ENCODE measurements at places on chromosomes 3 and 15. TPM values are rescaled to one million over a fixed set of nuclear protein-coding genes. Genes with fewer than 3 reads are reported as not detected.

The CD96 gene
- 338 TPM for total RNA-seq

DNA sequence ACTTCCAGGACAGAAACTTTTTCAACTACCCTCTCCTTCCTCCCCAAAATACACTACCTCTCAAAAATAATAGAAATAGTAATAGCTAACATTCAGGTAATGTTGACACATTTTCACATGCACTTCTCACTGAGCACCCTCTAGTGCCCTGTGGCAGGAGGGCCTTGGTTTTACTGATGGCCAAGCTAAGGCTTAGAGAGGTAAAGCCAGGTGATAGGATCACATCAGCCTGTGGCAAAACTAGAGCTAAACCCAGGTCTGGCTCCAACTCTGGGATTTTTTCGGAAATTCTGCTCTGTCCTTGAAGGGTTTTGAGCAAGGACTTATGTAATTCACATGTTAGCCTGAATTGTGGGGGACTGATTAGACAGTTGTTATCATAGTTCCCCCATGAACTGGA, 922 bp upstream of the TAMM41 start:
- no peak overlapping the region for H3K27ac ChIP-seq
- peaks cover 25% of the 10 kb centered on the region for H3K4me1 ChIP-seq
- peaks cover 14% of the 10 kb centered on the region for H3K36me3 ChIP-seq
- H3K27me3 ChIP-seq: no peaks in the 10 kb centered on the region

The RARRES1 gene
- not detected for total RNA-seq

DNA sequence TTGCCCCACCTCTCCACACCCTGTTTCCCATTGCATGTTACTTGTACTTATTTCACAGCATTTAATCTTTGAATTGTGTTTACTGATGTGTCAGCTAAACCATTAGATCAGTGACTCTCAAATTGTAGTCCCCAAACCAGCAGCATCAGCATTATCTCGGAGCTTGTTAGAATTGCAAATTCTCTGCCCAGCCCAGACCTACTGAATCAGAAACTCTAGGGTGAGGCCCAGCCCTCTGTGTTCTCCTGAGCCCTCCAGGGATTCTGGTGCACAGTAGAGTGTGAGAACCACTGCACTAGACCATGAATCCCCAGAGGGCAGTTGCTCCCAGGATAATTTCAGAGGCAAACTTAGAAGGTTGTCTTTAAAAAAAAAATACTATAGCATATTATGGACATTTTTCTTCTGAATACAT, 13.0 kb downstream of the PLD1 start:
- H3K27me3 ChIP-seq: peaks cover under 1% of the 10 kb centered on the region
- H3K4me3 ChIP-seq: no peak overlapping the region
- H3K36me3 ChIP-seq: no peaks in the 10 kb centered on the region
- H3K27ac ChIP-seq: no peak overlapping the region
- H3K4me1 ChIP-seq: peaks cover 4% of the 10 kb centered on the region

GRCh38 chr3:23395115-23395514, 192.0 kb downstream of the UBE2E2 start:
- no peaks in the 10 kb centered on the region for H3K4me1 ChIP-seq
- no peak overlapping the region for H3K4me3 ChIP-seq
- H3K27ac ChIP-seq: no peak overlapping the region
- no peaks in the 10 kb centered on the region for H3K27me3 ChIP-seq

The GCNT3 gene
- not detected for total RNA-seq

The RHOA gene
- total RNA-seq: 504 TPM

The EID1 gene
- total RNA-seq: 99.7 TPM

The ARPP21 gene
- not detected for total RNA-seq

The CLDN11 gene
- total RNA-seq: not detected

The BNC1 gene
- not detected for total RNA-seq

DNA sequence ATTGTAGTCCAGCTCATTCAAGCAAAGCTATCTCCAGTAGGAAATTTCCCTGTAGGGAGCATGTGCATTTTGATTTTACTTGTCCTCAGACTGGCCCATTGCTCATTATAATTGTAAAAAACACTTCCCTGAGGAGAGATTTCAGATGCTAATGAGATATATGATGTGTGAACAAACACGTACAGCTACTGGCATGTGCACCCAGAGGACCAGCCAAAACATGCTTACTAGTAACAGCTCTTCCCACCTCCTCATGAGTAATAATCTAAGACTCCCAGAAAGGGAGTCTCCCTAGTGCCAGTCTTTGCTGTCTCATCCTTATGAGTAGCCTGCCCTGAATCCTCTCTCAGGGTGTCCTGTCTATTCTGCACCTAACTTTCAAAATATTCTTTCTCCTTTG, 43.4 kb downstream of the FBXO22 start:
- H3K4me1 ChIP-seq: no peaks in the 10 kb centered on the region
- H3K27me3 ChIP-seq: peaks cover 46% of the 10 kb centered on the region
- no peaks in the 10 kb centered on the region for H3K36me3 ChIP-seq

The AP3B2 gene
- not detected for total RNA-seq

GRCh38 chr3:70064194-70064779, 64.8 kb downstream of the SAMMSON start:
- H3K4me1 ChIP-seq: no peaks in the 10 kb centered on the region
- H3K27me3 ChIP-seq: no peaks in the 10 kb centered on the region

- H3K4me1 ChIP-seq: no peaks in the 10 kb centered on the region
- DNase-seq: no peak
- no peaks in the 10 kb centered on the region for H3K36me3 ChIP-seq
- H3K4me3 ChIP-seq: no peak overlapping the region
Observed at GRCh38 chr3:106401666-106402490, 533.1 kb upstream of the CBLB start.

DNA sequence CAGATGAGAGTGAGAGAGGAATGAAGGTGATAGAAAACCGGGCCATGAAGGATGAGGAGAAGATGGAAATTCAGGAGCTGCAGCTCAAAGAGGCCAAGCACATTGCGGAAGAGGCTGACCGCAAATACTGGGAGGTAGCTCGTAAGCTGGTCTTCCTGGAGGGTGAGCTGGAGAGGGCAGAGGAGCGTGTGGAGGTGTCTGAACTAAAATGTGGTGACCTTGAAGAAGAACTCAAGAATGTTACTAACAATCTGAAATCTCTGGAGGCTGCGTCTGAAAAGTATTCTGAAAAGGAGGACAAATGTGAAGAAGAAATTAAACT, 88.9 kb downstream of the EOMES start:
- DNase-seq: no peak
- H3K36me3 ChIP-seq: peaks cover 4% of the 10 kb centered on the region
- peaks cover 46% of the 10 kb centered on the region for H3K4me1 ChIP-seq

GRCh38 chr3:188869628-188870027, 302.1 kb upstream of the TPRG1 start:
- H3K4me1 ChIP-seq: peaks cover under 1% of the 10 kb centered on the region
- peaks cover 22% of the 10 kb centered on the region for H3K36me3 ChIP-seq
- H3K27me3 ChIP-seq: no peaks in the 10 kb centered on the region

The KLHL6 gene
- 47.1 TPM for total RNA-seq

The P2RY14 gene
- total RNA-seq: 1.2 TPM

DNA sequence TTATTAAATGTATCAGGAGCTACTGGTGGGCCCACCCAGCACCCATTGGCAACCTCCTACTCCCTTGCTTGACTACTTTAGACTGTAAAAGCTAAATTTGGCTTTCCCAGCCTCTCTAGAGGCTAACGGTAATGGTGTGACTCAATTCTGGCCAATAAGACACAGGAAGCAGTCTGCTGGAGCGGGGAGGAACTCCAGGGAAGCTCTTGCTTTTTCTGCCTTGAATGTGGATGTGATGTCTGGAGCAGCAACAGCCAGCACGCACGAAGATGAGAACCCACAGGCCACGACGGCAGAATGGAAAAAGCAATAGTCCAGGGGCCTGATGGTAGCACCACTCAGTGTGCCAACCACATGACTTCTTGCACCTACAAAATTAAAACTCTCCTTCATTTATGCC, 39.9 kb downstream of the RAB6B start:
- H3K4me3 ChIP-seq: no peak overlapping the region
- no peaks in the 10 kb centered on the region for H3K27me3 ChIP-seq
- no peak for DNase-seq
- H3K27ac ChIP-seq: no peak overlapping the region

The SLC28A1 gene
- not detected for total RNA-seq

GRCh38 chr3:31533169-31534064, 692 bp downstream of the STT3B start:
- peaks cover 24% of the 10 kb centered on the region for H3K4me1 ChIP-seq
- peak; percentile 68 for DNase-seq
- peaks cover 38% of the 10 kb centered on the region for H3K36me3 ChIP-seq
- H3K4me3 ChIP-seq: no peak overlapping the region
- peak overlapping the region; percentile 96 for H3K27ac ChIP-seq

The WDR93 gene
- not detected for total RNA-seq

- H3K27ac ChIP-seq: no peak overlapping the region
- no peak overlapping the region for H3K4me3 ChIP-seq
- H3K27me3 ChIP-seq: no peaks in the 10 kb centered on the region
- H3K4me1 ChIP-seq: no peaks in the 10 kb centered on the region
- DNase-seq: no peak
Observed at GRCh38 chr3:147008886-147009285, 397.5 kb downstream of the ZIC4 start.

The APEH gene
- 132 TPM for total RNA-seq

- H3K36me3 ChIP-seq: no peaks in the 10 kb centered on the region
- H3K27me3 ChIP-seq: peaks cover 2% of the 10 kb centered on the region
- no peak overlapping the region for H3K27ac ChIP-seq
- no peaks in the 10 kb centered on the region for H3K4me1 ChIP-seq
- H3K4me3 ChIP-seq: no peak overlapping the region
Observed at GRCh38 chr15:80386151-80386550, 18.0 kb upstream of the ARNT2 start.

- peaks cover 41% of the 10 kb centered on the region for H3K4me1 ChIP-seq
- no peaks in the 10 kb centered on the region for H3K27me3 ChIP-seq
- H3K27ac ChIP-seq: no peak overlapping the region
- peaks cover 16% of the 10 kb centered on the region for H3K36me3 ChIP-seq
Observed at GRCh38 chr3:43503067-43503728, 118.6 kb downstream of the ANO10 start.

The TLR9 gene
- 0.83 TPM for total RNA-seq

The VGLL4 gene
- total RNA-seq: 49.2 TPM

The SPSB4 gene
- not detected for total RNA-seq

GRCh38 chr3:10933470-10933804, 59.1 kb upstream of the SLC6A1 start:
- H3K27me3 ChIP-seq: no peaks in the 10 kb centered on the region
- no peaks in the 10 kb centered on the region for H3K36me3 ChIP-seq
- H3K4me3 ChIP-seq: no peak overlapping the region
- no peaks in the 10 kb centered on the region for H3K4me1 ChIP-seq
- H3K27ac ChIP-seq: no peak overlapping the region
- no peak for DNase-seq

The RPL22L1 gene
- total RNA-seq: 99.2 TPM

The UBAP1L gene
- 3.3 TPM for total RNA-seq

- DNase-seq: no peak
- peaks cover 2% of the 10 kb centered on the region for H3K27me3 ChIP-seq
- H3K27ac ChIP-seq: no peak overlapping the region
- H3K36me3 ChIP-seq: no peaks in the 10 kb centered on the region
- H3K4me3 ChIP-seq: no peak overlapping the region
Observed at GRCh38 chr15:79071901-79072300, 18.7 kb downstream of the RASGRF1 start.

DNA sequence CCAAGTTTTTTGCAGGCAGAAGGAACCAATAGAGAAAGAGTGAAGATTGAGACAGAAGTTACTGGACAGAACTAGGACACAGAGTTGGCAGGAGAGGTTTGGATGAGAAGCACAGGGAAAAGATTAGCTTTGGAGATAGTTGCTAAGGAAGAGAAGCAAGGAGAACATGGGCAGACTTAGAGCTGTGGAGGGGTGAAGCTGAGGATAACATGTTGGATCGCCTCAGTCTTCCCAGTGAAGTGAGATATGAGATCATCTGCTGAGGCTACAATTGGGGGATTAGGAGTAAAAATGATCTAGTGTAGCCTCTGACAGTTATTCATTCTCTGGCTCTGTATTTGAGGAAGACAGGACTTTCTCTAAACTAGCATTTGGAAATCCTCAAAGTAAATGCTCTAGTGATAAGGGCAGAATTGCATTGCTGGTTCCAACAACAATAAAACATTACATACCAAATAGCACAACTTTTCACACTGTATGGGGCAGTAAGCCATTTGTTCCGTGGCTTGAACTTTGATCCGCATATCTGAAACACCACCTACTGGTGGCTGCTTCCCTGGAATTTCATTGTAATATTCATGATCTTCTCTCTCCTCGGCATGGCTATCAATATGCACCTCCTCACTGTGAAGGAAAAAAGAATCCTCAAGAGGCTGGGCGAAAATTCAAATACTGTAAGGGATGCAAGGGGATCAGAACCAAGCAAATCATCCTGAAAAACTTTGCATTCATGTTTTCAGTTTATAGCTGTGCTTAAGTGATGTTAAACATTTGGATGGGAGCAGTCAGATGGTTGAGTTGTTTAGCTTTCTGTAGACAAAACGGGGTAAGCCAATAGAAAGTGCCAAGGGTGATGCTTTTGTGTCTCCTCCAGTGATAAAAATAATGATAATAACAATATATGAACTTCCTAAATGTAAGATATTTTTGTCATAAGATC, 22.2 kb upstream of the EID1 start:
- DNase-seq: no peak
- H3K27ac ChIP-seq: no peak overlapping the region
- H3K27me3 ChIP-seq: peaks cover 24% of the 10 kb centered on the region

The NMNAT3 gene
- 0.15 TPM for total RNA-seq

DNA sequence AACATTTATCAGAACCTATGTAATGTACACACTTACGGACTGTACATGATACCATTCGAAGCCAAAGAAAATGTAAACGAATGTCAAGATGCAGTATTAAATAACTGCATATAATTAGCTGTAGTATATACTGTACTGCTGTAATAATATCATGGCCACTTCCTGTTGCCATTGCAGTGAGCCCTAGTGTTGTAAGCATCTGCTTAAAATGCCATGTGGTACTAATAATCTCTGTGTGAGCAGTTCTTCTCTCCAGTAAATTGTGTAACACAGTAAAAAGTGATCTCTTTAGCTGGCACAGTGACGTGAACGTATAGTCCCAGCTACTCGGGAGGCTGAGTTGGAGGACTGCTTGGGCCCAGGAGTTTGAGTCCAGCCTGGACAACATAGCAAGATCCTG, 8.6 kb downstream of the SPG11 start:
- no peak for DNase-seq
- H3K4me3 ChIP-seq: no peak overlapping the region
- H3K4me1 ChIP-seq: peaks cover 13% of the 10 kb centered on the region

The DALRD3 gene
- 21.6 TPM for total RNA-seq

The AHSG gene
- total RNA-seq: not detected

DNA sequence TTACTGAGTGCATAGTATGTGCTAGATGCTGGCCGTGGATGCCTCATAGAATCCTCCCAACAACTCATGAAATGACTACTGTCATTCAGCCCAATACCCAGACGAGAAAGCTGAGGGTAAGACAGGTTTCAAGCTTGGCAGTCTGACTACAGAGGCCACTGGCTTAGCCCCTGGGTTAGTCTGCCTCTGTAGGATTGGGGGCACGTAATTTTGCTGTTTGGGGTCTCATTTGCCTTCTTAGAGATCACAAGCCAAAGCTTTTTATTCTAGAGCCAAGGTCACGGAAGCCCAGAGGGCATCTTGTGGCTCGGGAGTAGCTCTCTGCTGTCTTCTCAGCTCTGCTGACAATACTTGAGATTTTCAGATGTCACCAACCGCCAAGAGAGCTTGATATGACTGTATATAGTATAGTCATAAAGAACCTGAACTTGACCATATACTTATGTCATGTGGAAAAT, 1.0 kb upstream of the CCR5 start:
- peaks cover 49% of the 10 kb centered on the region for H3K36me3 ChIP-seq
- H3K27me3 ChIP-seq: peaks cover 10% of the 10 kb centered on the region
- H3K4me3 ChIP-seq: peak overlapping the region; percentile 71
- H3K4me1 ChIP-seq: peaks cover 87% of the 10 kb centered on the region
- peak; percentile 64 for DNase-seq
